ENCODE measurements at places on chromosomes 5 and 9.
A peak's percentile ranks its signal among the peaks of the same experiment; 100 is the strongest.

DNA sequence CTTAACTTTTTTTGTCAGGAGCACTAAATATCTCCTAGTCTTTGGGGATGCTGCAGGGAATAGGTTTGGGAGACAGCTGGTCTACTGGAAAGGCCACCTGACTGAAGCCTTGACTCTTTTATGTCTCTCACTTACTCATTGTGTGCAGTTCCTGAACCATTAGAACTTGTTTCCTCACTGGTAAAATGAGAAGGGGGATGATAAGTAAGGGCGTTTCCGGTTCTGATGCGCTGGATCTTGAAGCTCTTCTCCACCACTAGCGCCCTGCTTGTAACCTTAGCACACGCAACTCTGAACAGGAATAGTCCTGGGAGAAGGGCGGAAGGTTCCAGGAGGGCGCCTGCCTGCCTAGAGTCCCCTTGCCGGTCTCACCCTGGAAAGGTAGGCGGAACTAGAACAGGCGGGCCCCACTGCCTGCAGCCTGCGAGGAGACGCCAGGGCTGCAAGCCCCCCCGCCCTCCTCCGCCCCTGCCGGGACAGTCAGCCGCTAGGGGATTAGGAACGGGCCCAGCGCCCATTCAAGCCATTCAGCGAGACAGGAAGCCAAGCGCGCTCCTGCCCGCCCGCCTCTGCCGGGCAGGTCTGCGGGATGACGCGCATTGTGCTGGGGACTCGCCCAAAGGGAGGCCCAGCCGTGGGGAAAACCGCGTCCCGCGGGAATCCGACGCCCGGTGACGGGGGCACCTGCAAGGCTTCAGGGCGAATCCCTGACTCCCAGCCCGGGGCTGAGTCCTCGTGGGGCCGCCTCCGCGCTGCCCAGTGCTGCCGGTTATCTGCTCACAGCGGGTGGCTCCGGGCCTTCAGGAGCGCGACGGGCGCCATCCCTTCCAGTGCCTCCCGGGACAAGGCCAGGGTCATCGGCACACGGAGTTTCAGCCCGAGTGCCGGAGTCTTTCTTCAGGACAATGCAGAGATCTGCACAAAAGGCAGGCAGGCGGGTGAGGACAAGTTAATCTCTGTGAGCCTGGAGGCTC, 44.0 kb upstream of the XPA start:
- DNase-seq, result peak; percentile 5

GRCh38 chr9:90176901-90177300, 465.7 kb downstream of the DIRAS2 start:
- DNase-seq, result no peak

GRCh38 chr9:4987961-4988421, 2.9 kb downstream of the JAK2 start:
- peak; percentile 51 for DNase-seq

DNA sequence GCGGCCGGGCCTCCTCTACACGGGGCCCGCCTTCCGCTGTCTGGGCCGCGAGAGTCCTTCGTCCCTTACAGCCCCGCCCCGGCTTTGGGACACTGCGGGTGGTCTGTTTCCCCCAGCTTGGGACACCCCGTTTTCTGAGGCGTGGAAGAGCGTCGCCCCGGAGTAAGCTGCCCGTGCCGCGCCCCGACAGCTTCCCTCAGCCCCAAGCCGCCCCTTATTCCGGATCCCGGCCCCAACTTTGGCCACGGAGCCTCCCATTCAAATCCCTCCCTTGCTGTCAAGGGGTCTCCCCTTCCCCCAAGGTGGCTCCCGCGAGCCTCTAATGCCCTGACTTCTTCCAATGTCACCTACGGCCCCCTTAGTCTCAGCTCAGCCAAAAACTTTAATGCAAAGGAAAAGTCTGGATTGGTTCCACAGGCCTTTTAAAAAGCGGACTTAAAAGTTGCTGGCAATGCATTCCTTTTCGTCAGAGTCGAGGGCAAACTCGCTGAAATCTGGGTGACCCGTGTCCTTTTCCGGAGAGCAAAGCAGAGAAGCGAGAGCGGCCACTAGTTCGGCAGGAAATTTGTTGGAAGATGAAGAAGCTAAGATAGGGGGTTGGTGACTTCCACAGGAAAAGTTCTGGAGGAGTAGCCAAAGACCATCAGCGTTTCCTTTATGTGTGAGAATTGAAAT, 19.8 kb downstream of the EXOSC2 start:
- DNase-seq, result peak; percentile 30

DNA sequence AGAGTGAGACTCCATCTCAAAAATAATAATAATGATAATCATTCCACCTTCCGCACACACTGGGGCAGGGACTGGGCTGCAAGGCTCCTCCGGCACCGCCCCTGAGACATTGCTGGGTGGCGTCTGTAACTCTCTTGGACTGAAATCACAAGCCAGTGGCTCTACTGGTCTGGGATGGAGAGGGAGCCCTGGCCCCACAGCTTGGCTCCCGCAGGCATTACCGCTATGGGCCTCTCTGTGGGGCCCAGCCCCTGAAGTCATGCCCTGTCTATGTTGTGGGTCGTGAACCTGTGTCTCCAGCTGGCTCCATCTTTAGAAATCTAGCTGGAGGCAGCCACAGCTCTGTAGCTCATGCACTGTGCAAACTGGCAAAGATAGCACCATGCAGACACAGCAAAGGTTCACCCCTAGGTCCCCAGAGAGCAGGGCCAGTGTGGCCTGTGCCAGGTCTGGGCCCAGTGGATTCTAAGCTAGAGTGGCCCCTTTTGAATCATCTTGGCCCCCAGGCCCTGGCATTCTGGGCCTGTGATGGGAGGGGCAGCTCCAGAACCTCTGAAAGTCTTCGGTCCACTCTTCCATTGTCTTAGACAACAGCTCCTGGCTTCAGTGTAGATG, 36.1 kb upstream of the COL5A1 start:
- no peak for DNase-seq

DNA sequence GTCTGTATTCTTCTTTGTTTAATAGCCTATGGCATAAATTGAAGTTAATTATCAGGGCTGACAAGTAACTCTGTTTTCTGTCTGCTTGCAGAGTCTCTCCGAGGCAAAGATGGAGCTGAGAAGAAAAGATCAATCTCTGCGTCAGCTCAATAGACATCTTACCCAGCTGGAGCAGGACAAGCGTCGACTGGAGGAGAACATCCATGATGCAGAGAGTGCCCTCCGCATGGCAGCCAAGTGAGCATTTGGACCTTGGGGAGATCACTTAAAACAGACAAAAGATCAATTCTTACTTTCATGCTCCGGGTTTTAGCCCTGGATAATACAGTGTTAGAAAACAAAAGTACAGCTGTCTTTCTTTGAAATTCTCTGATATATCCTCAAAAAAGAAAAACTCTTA, 293.8 kb downstream of the CCDC171 start:
- no peak for DNase-seq

DNA sequence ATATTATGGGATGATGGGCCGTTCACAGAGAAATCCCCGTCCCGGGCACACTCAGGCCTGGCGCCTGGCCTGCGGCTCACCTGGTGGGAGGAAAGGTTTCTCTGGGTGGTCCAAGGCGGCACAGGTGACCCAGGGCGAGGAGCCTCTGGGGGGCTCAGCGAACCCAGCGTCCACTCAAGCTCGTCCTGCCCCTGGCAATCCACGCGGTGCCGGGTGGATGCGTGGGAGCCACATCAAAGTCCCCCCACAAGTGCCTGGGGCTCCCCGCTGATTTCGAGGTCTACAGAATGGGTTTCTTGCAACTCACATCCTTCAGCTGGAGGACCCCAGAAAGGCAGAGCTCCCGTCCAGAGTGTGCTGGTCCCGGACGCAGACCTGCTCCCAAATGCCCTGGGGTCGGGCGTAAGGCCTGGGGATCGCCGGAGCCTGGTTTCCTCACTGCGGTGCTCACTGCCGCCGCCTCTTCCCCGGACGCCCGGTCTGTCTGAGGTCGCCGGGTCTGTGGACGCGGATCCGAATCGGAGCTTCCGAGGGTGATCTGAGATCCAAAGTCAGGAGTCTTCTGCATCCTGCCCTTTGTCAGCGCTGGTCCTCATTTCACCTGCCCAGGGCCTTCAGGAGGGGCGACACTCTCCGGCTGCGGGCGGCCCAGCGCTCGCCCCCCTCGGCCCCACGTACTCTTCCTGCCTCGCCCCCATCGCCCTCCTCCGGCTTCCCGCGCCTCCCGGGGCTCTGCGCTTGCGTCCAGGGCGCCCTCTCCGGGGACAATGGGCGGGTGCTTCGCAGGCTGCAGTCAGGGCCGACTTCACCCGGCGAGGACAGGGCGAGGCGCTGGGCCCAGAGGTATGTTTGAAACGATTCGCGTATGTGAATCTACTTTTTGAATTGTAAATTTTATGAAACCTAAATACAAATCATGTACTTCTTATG, 20.0 kb upstream of the RUFY1 start:
- peak; percentile 27 for DNase-seq

- no peak for DNase-seq
These were observed 54.8 kb downstream of the GLRA1 start for GRCh38 chr5:151869843-151870242.

GRCh38 chr5:148623741-148624140, 30.6 kb downstream of the HTR4 start:
- DNase-seq, result no peak

GRCh38 chr5:73265641-73266040, 92.6 kb downstream of the TMEM174 start:
- no peak for DNase-seq

DNA sequence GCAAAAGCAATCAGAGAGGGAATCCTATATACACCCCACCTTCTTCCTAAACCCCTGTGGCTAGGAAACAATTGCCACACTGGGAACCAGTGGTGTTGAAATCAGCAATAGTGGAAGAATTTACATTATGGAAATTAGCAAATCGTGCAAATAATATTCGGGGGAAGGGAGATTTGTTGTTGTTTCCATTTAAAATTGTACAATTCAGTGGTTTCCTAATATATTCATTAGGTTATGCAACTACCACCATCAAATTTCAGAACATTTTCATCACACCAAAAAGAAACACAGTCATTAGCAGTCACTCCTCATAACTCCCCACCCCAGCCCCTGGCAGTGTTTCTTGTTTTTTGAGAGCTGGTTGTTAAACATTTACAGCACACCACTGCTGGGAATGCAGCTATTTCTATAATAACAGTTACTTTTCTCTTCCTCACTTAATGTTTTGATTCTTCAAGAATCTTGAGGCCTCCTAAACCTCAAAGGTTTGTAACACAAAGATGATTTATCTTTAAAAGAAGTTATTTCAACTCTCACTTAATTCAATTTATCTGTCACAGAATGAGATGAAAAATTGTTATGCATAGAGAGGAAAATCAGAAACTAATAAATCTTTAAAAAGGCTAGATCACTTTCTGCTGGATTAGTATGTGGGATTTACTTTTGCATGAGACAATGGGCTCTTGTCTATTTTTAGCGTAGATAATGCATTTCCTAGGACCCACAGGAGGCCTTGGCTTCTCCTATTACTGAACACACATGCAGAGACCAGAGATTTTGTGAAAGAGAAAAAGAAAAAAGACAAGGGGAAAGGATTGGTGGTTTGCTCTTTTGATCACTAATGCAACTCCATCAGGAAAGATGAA, 91.8 kb upstream of the DAPK1 start:
- DNase-seq, result no peak

DNA sequence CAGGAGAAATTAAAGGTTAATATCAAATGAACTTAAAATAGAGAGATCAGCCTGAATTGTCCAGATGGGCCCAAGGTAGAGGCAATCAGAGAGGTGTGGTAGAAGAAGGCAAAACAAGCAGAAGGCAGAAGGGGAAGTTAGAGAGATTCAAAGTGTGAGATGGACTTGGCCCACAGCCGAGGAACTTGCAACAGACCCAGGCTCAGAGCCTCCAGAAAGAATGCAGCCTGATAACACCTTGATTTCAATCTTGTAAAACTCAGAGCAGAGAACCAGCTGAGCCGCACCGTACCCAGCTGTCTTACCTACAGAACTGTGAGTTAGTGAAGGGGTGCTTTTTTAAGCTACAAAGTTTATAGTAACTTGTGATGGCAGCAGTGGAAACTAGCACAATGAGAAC, 190.9 kb downstream of the RFK start:
- DNase-seq, result no peak

DNA sequence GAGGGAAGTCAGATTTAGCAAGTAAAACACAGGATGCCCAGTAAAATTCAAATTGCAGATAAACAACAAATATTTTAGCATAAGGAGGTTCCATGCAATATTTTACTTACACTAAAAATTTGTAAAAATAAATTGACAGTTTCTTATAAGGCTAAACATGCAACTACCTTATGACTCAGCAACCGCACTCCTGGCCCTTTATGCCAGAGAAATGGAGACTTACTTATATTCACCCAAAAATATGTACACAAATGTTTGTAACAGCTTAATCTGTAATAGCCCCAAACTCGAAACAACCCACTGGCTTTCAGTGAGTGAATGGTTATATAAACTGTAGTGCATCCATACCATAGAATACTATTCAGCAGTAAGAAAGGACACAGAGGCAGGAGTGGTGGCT, 28.6 kb upstream of the TRIM14 start:
- DNase-seq, result no peak

GRCh38 chr5:6393596-6394194, 15.3 kb upstream of the MED10 start:
- DNase-seq, result no peak

- DNase-seq, result no peak
These were observed 205.0 kb downstream of the DOCK8 start for GRCh38 chr9:419571-420171.

GRCh38 chr5:59517926-59518585, 375.5 kb downstream of the PDE4D start:
- no peak for DNase-seq

DNA sequence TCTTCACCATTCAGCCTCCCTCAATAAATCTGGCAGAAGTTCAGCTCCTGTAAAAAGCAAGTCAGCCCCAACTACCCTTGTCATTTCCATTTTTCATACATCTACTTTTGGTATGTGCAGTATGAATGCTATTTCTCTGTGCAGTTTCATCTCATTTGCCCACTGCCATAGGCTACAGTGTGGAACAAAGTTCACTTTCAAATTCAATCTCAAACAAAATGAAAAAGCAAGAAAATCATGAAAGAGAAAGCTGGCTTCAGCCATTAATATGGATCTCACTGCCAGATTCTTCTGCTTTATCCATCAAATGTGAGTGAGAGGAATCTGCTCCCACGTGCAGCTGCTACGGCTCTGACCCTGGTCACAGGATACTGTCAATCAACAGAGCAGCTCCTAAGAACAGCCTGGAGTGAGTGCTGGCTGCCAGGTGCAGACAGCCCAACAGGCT, 494.2 kb downstream of the ZNF608 start:
- no peak for DNase-seq

- peak; percentile 78 for DNase-seq
These were observed 105.5 kb downstream of the PDE6A start for GRCh38 chr5:149838881-149839739.

GRCh38 chr9:127503379-127503921, 52.1 kb downstream of the LRSAM1 start:
- DNase-seq, result no peak

DNA sequence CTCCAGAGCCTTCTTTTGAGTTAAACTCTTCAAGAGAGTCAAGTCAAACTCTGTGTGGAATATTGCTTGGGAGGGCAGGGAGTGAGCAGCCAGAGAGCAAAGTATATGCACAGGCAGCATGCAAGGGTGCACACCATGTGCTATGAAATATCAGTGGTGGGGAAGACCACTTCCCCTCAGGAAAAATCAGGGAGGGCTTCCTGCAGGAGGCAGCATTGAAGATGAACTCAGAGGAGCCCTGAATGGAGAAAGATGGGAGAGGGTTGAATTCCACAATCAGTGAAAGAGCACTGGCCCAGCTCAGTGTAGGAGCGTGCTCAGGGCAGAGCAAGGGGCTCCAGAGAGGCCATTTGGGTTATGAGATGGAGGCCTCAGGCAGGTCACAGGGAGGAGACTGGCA, 41.9 kb downstream of the CCDC180 start:
- DNase-seq, result no peak

GRCh38 chr5:68217528-68217927, 2.0 kb downstream of the PIK3R1 start:
- no peak for DNase-seq
